ENCODE measurements at places on chromosomes 3 and 15.

DNA sequence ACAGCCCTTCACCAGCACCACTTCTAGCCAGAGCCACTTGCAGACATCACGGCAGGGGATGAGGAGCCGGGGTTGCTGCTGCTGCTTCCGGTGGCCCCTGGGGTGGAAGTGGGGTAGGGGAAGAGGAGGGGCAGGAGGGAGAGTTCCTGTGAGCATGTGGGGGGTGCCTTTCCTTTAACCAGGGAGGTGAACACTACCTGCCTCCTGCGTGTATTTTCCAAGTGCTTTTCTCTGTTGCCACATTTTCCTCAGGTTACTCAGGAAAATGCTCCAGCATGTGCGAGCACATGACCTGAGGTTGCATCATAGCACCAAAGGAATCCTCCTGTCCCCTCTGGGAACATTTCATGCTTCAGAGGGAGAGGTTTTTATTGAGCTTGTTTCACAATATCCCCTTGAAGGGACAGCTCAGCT is 12.2 kb upstream of the SACM1L start:
- DNase-seq, result no peak

- DNase-seq, result no peak
Measured at GRCh38 chr3:151382671-151383070, 1.9 kb downstream of the P2RY12 start.

DNA sequence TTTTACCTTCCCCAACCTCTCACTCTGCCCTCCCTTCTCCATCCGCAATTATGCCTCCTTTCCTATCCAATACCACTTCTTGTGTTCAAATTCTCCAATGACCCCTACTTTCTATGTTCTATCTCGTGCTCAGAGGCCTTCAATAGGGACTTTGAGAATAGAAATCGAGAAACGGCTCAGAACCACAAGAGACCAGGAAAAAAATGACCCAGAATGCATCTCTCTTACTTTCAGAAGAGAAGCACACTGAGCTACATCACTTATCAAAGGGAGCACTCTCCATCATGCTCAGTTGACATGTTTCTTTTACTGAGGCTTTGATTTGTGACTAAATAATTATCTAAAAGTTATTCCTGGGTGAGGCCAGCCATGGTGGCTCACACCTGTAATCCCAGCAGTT is 162.4 kb upstream of the PRICKLE2 start:
- DNase-seq, result no peak

DNA sequence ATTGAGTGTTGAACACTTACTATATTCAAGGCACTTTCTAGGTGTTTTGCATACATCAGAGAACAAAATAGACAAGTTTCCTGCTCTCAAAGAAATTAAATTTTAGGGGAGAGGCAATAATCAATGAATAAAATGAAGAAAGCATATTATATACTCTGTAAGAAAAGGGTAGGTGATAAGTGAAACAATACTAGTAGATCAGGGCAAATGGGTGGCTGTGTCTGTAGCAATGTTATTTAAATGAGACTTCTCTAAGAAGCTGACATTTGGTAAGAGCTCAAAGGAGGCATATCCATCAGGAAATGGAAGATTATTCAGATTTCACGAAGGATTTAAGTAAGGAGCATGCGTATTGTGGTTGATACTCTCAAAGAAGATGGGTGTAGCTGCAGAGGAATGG is 1291.6 kb downstream of the NSUN3 start:
- DNase-seq, result no peak

DNA sequence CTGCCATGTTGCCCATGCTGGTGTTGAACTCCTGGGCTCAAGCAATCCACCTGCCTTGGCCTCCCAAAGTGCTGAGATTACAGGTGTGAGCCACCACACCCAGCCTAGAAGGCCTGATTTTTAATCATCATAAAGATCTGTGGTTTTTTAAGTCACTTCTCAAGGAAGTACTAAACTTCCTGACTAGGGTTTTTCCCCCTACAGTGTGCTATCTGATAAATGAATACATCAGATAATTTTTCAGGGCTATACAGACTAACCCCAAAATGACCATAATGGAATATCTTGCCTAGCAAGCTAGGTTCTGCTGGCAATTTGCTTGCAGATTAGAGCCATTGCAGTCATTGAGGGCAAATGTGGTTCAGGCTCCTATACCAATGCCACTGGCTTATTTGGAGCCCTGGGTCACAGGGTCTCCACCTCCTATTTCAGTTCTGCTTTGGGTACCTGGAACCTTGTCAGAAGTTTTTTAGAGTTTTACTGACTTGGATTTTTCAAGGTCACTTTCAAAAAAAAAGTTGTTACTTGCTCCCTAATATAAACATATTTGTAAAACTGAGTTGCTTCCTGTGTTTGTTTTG is 80.8 kb downstream of the SLC49A4 start:
- DNase-seq, result no peak

- no peak for DNase-seq
Measured at GRCh38 chr15:70210528-70210927, 112.8 kb upstream of the TLE3 start.

DNA sequence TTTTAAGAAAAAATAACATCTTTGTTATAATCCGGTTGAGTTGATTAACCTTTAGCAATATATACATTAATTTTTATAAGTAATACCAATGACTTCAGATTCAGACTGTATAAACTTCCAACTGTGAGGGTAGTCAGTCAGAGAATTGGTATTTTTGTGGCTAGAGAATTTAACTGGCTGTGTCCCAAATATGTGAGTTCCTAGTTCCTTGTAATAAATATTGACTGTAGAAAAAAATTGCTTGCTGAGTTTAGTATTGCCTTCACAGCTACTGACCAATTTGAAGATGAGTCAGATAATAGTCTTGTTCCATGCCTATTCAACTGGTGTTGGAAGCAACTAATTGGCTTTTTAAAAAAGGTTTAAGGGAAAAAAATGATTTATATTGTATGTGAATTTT is 210.8 kb downstream of the GAP43 start:
- no peak for DNase-seq

DNA sequence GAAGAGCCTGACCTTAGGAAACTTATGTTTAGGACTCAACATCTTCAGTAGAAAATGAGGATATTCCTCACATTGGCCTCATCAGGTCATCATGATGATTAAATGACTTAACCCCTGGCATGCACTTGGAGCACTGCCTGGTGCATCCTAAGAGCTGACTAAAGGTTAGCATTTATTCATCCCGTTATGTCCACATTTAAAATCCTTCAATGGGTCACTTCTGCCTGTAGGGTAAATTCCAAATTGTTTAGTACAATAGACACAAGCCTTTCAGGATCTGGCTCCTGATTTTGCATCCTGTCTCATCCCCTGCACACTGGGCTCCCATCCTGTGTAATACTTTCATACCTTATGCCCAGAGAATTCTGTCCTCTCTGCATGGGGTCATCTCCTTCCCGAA is 195.2 kb upstream of the MCTP2 start:
- no peak for DNase-seq

- no peak for DNase-seq
Measured at GRCh38 chr15:85404176-85404917, 23.9 kb downstream of the AKAP13 start.

- no peak for DNase-seq
Measured at GRCh38 chr3:80141557-80141956, 373.8 kb upstream of the ROBO1 start.

- no peak for DNase-seq
Measured at GRCh38 chr3:54714035-54714434, 213.8 kb downstream of the LRTM1 start.

- no peak for DNase-seq
Measured at GRCh38 chr15:31357148-31357547, 30.5 kb downstream of the KLF13 start.

DNA sequence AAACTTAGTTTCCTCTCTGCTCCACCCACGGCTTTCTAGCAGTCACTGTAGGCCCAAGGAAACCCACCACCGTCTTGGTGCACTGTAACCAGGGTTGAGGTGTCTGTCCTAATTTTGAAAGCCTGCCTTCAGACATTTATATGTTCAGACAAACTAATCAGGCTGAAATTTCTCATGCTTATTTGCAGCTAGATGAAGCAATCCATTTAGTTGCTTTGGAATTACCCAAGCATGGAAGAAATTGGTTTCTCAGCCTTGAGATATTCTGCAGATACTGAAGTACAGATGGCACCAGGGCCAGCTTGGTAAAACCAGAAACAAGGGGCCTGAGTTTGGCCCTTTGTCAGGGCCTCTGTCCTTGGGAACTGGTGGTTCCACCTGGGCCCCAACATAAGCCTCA is 105.4 kb downstream of the CACNA1D start:
- no peak for DNase-seq

DNA sequence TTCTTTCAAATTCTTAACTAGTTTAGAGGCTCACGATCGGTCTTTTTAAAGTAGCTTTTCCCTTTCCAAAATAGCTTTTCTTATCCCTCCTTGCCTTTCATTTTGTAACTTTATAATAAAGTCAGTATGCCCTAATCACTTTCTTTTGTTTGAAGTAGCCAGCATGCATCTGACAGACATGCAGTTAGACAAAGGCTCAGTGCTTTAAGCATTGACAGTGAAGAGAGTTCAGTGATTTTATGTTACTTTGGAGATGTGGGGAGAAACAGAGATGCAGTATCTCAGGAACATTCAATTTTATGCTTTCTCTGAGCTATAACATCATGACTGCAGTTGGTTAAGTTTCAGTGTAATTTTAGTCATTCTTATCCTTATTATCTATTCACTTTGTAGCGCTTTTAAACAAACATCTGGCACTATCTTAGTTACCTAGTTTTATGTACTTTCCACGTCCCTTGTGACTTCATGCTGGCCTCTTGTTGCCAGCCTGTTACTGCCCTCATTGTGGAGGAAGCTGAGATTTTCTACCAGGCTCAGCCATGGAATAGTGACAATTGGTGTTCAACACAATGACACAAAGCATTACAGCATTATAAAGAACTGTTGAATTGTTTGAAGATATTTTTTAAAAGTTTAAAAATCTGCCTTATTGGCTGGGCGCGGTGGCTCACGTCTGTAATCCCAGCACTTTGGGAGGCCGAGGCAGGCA is 90.3 kb downstream of the AKAP13 start:
- DNase-seq, result no peak

DNA sequence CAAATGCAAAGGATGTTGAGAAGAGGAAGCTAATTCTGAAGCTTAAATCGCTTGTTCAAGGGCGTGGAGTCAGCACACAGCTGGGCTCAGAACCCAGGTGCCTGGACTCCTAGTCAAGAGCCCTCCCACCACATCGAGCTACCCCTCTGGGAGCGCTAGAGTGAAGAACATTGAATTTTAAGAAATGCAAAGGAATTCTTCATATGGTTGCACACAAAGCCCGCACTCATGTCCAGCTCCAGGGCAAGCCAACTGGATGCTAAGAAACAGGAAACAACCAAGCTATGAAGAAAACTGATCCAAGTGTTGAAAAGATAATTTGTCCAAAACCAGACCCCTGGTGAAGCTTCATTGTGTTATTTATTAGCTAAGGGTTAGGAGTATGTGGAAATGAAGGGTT is 122.3 kb downstream of the ALDH1A2 start:
- DNase-seq, result no peak

GRCh38 chr15:48802867-48803266 is 8.0 kb downstream of the CEP152 start:
- DNase-seq, result no peak

DNA sequence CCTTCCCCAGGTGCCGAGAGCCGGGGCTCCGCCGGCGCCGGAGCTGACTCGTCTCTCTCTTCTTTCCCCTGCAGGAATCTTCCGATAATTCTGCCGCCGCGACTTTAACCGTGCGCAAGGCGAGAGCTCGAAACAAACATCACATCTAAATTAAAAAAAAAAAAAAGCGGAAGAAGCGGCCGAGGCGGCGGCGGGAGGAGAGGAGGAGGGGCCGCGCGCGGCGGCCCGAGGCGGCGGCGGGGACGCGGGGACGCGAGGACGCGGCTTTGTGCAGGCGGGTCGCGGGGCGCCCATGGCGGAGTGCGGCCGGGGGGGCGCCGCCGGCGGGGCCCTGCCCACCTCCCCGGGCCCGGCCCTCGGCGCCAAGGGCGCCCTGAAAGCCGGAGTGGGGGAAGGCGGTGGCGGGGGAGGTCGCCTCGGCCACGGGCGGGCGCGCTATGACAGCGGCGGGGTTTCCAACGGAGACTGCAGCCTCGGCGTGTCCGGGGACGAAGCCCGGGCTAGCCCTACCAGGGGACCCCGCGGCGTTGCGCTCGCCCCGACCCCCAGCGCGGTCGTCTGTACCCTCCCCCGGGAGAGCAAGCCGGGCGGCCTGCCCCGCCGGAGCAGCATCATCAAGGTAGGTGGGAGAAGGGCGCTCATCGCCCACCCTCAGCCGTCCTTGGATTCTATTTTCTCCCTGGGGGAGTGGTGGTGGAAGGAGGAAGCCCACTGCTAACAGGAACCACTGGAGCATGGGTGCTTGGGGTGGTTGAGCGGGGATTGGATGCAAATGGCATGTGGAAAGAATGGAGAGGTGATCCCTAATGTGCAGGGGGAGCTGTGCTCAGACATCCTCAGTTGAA is at the start of gene PLCL2:
PLCL2 (plus strand) TSS at position 208 of the 845 bp plus-strand sequence; CDS start at position 293, 85 bp downstream.
- peak; percentile 56 for DNase-seq

GRCh38 chr3:14991151-14991742 is 43.9 kb downstream of the NR2C2 start:
- DNase-seq, result no peak

- no peak for DNase-seq
Measured at GRCh38 chr15:46856839-46857502, 860.3 kb upstream of the SEMA6D start.

Data from left hindlimb (tissue), 1 donor.